ENCODE measurements at places on chromosomes 4 and X.

GRCh38 chr4:8267077-8267476, 2.5 kb upstream of the HTRA3 start:
- peak; percentile 67 for DNase-seq

DNA sequence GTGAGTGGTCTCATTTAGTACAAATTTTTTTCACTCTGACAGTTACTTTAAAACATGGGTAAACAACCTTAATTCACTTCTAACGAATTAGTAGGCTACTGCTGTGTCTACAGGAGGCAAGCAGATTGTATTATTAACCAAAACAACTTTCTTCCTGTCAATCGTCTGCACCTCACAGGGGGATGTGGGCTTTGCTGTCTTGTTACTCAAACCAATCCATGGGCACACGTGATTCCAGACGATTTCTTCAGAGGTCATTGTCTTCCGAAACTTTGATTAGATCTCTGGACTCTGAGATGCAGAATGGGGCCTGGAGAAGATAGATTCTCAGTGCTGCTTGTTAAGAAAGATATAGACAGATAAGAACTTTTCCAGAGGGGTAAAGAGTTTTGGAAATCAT, 327.8 kb downstream of the DHX15 start:
- no peak for DNase-seq

DNA sequence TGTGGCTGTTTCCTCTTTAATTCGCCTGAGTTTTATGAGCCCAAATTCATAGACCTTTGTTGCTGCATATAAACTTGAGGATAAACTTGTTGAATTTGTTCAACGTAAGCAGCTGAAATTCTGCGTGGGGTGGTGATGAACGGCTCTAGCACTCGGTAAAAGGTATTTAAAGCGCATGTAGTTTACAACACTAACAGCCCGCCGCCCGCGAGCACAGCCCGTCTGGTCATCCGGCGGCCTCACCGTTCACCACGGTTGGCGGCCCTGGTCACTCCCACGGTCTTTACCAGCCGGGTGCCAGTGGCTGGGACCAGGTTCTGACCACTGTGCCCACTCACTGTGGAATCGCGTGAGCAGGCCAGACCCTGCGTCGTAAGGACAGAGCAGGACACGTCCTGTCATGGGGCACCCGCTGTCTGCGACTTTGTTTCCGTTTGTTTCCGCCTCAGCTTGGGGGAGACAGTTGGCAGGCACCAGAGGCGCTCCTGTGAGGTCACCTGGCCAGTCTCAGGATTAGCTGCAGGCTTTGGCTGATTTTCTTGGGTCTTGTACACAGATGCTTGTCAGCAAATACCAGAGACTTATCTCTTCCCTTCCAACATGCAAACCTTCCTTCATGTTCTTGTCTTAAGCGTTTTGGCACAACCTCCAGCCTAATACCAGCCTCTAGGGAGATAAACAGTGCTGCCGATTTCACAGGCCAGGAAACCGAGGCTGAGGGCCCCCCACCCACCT, 36.8 kb upstream of the SPON2 start:
- no peak for DNase-seq

- DNase-seq: no peak
Measured at GRCh38 chr4:83010111-83010521, 507 bp downstream of the LIN54 start.

DNA sequence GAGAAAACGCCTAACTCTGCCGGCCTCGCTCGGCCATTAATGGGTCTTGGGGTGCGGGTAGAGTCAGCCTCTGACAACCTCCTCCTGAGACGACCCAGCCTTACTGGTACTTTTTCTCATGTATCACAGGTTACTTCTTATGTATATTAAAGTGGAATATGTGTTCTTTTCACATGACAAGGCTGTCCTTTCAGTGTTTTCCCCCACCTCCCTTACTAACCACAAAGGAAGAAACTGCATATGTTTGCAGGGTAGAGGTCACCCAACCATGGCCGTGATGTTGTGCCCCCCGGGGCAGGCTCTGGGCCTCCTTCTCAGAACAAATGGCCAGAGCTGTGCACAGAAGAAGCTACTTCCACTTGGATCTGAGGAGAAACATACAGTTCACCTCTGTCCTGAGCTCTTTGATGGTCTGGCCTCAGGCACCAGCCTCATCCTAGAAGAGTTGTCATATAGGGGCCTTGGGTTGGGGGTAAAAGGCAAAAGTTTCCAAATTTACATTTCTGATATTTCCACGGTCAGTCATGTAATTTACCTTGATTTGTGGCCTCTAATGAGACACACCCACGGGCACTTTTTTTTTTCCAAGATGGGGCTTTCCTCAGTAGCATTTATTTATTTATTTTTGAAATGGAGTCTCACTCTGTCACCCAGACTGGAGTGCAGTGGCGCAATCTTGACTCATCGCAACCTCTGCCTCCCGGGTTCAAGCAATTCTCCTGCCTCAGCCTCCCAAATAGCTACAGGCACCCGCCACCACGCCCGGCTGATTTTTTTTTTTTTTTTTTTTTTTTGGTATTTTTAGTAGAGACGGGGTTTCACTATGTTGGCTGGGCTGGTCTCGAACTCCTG, 1.9 kb downstream of the SOWAHD start:
- no peak for DNase-seq

DNA sequence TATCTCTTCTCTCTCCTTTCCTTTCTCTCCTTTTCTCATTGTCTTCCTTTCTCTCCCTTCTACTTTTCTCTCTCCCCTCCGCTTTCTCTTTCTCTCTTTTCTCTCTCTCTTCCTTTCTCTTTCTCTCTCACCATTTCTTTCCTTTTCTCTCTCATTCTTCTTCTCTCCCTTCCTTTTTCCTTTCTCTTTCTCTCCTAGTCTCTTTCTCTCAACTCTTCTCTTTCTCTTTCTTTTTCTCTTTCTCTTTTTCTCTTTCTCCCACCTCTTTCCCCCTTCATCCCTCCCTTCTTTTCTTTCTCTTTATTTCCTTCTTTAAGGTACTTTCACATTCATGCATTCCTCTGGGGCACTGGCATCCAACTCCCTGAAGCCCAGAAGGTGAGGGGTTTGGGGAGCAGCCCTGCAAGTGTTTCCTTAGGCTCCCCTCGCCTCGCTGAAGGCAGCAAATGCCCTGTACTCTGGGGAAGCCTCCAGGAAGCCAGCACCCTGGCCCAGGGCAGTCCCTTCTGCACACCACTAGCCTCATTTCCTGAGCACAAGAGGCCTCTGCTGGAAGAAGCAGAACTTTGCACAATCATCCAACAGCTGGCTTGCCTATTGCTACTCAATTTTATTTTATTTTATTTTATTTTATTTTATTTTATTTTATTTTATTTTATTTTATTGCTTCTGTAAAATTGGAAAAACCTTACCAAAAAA, 124.2 kb downstream of the NFKB1 start:
- no peak for DNase-seq

DNA sequence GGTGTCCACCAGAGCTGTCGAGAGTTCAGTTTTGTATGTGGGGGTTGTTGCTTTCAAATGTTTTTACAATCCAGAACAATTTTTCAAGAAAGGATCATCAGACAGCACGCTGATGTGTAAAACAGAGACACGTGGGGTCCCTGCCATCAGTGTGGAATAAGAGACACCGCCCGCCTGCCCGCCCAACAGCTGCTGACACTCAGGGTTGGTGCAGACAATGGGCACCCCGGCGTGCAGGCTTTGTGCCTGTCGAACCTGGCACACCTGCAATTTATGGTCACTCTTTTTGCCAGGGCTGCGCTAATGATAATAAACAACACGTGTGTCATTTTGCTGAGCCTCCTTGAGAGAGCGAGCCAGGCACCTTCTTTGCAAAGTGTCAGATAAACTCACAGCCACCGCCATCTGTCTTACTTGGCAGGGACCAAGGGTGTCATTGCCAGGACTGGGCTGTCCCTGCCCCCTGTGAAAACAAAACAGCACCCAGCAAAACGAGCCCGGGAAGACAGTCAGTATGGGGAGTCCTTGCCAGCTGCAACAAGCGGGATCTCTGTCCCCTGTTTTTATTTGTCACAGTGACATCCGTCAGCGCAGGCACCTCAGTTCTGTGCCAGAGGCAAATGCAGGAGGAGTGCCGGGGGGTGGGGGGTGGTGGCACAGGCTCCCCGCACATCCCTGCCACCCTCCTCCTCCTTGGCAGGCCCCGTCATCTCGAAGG, 69.1 kb downstream of the PSAPL1 start:
- DNase-seq: no peak

GRCh38 chr4:182649698-182650477, 267.3 kb downstream of the DCTD start:
- DNase-seq: no peak

DNA sequence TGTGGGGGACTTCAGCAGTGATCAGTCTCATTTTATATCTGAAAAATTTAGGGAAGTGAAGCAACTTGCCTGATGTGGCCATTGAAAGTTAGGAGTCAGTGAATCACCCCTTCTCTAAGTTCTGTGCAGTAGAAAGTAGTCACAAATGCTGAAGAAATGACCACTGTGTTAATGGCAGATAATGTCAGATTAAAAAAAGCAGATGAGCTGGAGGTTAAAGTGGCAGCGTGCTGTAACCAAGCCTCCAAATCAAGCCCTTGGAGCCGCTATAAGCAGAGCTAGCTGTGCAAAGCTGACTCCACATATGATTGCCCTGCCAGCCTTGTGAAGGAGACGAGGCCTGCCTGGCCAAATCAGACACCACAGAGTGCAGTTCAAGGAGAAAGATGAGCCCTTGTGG, 39.2 kb upstream of the PDE5A start:
- DNase-seq: no peak

GRCh38 chr4:130563185-130563888, 1467.4 kb downstream of the C4orf33 start:
- DNase-seq: peak; percentile 27

DNA sequence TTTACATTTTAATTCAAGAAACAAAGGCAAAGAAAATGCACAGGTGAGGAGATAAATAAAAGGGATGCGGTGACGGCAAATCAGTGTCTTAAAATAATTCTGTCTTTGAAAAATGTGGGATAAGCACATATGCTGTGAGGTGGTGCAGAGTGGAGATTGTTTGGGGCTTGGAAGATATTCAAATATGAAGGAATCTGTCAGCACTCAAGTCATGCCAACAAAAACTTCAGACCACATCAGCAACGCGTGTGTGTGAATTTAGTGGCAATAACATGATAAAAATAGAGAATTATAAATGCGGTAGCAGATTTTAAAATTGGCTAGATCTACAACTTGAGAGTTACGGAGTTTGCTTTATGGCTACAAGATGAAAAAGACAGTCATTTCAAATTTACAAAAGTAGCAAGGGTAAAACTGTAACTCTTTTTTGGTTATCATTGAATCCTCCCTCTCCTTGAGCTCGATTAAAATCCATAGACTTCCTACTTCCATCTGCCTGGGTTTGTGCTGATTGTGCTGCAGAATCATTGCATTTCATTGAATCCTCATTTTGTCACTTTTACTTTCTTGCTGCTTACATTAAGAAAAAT, 71.5 kb upstream of the VCX2 start:
- no peak for DNase-seq

DNA sequence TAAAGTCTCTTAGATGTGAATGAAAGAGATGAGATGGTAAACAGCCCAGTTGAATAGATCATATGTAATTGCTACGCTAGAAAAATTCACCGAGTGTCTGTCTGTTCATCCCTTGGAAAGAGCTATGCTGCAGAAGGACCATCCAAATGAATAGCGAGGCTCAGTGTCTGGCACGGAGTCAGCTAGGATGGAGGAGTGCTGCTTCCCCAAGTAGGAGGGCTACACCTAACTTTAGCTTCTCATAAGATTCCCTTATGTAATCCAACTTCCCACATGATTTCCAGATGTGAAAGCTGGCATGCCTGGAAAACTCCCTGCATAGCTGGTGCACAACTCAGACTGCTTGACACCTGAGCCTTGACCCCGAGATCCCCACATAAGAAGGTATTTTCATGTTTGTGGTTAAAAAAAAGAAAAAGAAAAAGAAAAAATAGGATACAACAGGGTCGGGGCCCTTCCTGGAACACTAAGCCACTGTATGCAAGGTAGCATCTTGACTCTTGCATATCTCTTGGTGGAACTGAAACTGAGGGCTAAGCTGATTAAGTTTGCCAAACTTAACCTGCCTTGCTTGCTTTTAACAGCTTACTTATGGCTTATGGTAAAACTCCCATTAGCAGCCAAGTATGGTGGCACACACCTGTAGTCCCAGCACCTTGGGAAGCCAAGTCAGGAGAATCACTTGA, 82.3 kb downstream of the FREM3 start:
- DNase-seq: no peak

GRCh38 chr4:101239665-101240064, 107.7 kb downstream of the PPP3CA start:
- DNase-seq: no peak

DNA sequence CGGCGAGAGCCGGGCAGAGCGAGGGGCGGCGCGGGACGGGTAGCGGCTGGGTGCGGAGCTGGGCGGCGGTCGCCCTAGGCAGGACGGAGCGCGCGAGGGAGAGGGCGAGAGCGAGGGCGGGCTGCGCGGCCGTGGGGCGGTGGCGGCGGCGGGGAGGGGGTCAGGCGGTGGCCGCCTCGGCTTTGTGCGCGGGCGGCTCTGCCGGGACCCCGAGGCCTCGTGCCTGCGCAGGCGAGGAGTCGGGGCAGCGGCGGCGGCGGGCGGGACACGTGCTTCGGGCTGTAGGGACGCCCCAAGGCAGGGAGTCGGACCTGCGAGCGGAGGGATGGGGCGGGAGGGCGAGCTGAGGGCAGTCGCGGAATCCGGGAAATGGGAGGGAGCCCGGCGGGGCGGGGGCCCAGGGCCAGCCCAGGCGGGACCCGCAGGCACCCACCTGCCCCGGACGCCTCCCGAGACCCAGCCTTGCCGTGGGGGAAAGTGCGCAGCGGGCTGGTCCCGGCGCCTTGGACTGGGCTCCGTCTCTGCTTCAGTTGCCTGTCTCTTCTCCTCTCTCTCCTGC, 465 bp downstream of the BMPR1B start:
- DNase-seq: peak; percentile 61

DNA sequence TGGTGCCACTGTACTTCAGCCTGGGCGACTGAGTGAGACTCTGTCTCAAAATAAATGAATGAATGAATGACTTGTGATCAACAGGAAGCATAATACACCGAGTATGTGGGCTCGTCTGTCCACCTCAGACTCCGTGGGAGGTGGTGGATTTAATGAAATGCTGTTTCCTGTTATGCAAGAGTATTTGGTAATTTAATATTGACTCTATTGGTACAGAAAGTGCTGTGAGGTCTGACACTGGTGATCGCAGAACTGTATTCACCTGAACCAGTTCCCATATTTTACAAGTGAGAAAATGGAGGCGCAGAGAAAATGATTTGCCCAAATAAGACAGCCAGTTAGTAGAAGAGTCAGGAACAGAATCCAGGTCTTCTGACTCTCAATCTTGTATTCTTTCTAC, 423.3 kb downstream of the RAPGEF2 start:
- no peak for DNase-seq

DNA sequence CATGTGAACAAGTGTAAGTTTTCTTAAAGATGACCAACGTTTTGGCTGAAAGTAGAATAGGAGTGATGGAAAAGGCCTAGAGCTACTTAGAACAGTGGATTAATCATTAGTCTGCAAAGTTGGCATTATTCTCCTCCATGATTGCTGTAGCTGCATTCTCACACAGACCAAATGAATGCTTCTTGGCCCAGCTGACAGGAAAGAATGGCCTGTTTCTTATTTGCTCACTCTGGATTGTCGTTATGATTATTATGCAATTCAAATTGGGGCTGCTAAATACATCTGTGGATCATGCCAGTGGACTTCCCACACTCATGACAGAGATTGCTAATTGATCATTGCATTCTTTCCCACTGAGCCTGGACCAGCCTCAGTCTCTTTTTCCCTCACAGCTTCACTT, 285.0 kb downstream of the STIM2 start:
- DNase-seq: no peak

GRCh38 chrX:151870602-151871001, 42.1 kb upstream of the MAGEA4 start:
- no peak for DNase-seq

Measured in endothelial cell (in vitro differentiated cells).